Activated naive CD8-positive, alpha-beta T cell treated with anti-CD3 and anti-CD28 coated beads, Interleukin-2, amount 50 U/mL, for 16 hours (primary cell): ENCODE measurements at places on chromosomes 2 and 18.

GRCh38 chr2:95087379-95087778 is 34.2 kb downstream of the MRPS5 start:
- no peak for DNase-seq

DNA sequence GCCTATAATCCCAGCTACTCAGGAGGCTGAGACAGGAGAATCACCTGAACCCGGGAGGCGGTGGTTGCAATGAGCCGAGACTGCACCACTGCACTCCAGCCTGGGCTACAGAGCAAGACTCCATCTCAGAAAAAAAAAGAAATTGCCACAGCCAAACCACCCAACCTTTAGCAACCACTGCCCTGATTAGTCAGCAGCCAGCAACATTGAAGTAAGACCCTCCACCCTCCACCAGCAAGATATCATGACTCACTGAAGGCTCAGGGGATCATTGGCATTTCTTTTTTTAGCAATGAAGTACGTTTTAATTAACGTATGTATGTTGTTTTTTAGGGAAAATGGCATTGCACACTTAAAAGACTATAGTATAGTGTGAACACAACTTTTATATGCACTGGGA is 349.1 kb upstream of the ACVR2A start:
- no peak for DNase-seq

- no peak for DNase-seq
Observed at GRCh38 chr2:158486970-158487325, 30.2 kb downstream of the PKP4 start.

DNA sequence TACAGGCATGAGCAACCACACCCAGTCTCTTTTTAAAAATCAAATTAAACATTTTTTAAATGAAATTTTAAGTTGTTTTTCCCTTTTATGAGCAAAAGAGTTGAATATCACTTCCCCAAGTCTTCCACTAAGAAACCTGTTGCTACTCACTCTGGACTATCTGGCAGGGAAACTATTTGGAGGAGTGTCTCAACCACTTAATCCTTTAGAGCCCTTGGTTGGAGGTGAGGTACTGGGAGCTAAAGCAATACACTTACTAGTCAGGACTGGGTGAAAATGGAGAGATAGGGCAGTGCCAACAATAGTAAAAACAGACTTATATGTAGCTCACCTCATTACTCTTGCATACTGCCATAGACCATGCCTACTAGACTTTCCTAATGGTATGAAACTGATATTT is 135.5 kb downstream of the RND3 start:
- DNase-seq, result no peak

DNA sequence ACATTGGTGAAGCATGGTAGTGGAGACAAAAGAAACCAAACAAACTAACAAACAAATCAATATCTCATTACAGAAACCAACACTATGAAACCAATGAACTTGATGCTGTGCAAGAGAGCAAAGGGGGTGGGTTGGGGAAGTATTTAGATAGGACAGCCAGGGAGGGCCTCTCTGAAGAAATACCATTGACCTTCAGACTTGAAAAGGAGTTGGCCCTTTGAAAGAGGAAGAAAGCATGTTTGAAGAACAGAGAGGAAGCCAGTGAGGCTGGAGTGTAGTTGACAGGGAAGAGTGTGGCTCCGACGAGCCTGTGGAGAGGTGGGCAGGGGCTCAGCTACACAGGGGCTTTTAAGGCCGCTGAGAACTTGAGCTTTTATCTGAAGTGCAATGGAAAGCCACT is 151.0 kb upstream of the GATA6 start:
- no peak for DNase-seq

GRCh38 chr2:53445383-53446070 is 322.1 kb upstream of the CHAC2 start:
- DNase-seq, result no peak

DNA sequence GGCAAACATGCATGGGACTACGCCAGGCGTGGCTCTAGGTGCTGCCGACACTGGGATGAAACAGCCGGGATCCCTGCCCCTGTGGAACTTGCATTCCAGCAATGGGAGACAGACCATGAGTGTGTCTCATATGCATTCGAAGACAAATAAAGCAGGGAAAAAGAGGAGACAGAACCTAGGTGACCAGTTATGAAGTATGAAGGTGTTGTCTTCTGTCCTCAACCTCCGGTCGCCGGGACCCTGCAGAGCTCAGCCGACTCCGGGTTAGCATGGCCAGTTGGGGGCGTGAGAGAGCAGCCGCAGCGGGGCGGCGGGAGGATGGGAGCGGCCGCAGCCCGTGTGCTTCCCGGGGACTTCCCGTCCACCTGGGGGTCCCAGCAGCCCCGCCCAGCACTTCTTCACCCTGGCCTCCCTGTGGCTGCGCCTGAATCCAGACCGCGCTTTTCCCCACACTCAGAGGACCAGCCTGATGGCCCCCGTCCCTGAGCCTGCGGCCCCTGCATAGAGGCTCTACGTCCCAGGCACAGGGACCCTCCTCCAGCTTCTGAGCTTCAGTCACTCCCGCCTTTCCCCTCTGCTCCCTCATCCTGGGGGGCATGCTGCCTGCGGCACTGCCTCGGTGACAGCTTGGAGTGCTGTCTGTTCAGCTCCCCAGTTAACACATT is 11.4 kb downstream of the ID2 start:
- DNase-seq, result no peak

GRCh38 chr18:48896875-48897511 is 53.8 kb downstream of the SMAD7 start:
- no peak for DNase-seq

DNA sequence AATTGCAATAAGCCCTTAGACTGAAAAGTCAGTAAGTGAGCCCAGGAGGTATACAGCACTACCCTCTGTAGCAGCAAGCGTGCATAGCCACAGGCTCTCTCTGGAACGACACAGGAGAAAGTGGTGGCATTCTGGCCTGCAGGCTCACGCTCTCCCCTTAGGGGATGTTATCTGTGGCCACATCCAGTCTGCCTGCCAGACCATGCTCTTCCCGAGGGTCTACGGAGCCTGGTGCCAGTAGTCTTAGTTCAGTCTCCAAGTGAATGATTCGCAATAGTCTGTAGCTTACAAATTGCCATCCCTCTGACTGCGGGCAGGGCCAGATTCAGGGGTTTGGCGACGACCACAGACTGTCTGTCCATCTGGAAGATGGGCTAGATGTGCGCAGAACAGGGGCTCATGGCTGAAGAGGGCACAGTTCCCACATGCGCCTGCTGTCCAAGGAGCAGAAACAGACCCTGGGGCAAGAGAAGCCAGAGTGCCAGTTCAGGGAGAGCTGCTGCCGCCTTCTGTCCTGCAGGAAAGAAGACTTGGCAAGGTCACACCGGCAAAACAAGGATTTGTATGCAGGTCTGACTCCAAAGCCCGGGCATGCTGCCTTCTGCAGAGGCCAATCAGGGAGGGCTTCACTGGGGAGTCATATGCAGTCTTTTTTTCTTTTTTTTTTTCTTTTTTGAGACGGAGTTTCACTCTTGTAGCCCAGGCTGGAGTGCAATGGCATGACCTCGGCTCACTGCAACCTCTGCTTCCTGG is 3.5 kb upstream of the KLF11 start:
- no peak for DNase-seq

DNA sequence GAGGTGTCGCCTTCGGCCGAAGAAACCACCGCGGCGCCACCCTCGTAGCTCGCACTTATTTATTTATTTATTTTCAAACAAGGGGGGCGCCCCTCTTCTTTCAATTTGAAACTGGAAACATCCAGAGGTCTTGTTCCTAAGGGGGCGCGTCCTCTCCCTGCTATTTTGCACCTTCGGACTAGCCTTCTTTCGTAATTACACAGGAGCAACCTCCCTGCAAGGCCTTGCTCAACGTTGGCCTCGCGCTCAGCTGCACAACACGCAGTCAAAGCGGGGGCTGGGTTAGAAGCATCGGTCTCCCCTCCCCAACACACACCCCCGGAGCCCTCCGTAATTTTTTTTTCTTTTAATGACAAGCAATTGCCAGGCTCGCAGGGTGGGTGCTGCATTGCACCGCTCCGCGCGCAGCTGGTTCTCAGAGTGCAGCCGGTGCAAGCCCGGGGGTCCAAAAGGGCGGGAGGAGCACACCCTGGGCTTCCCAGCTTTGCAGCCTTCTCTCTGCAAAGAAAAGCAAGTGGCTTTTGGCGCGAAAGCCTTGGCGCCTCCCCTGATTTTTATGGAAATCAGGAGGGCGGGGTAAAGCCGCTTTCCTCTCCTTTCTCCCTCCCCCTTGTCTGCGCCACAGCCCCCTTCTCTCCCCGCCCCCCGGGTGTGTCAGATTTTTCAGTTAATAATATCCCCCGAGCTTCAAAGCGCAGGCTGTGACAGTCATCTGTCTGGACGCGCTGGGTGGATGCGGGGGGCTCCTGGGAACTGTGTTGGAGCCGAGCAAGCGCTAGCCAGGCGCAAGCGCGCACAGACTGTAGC is at the start of gene MYCN:
Gene MYCN, plus strand, starts transcription at position 697 of the 807 bp plus-strand sequence. CDS start 1,515 bp downstream, outside the sequence.
- DNase-seq, result peak; percentile 30

DNA sequence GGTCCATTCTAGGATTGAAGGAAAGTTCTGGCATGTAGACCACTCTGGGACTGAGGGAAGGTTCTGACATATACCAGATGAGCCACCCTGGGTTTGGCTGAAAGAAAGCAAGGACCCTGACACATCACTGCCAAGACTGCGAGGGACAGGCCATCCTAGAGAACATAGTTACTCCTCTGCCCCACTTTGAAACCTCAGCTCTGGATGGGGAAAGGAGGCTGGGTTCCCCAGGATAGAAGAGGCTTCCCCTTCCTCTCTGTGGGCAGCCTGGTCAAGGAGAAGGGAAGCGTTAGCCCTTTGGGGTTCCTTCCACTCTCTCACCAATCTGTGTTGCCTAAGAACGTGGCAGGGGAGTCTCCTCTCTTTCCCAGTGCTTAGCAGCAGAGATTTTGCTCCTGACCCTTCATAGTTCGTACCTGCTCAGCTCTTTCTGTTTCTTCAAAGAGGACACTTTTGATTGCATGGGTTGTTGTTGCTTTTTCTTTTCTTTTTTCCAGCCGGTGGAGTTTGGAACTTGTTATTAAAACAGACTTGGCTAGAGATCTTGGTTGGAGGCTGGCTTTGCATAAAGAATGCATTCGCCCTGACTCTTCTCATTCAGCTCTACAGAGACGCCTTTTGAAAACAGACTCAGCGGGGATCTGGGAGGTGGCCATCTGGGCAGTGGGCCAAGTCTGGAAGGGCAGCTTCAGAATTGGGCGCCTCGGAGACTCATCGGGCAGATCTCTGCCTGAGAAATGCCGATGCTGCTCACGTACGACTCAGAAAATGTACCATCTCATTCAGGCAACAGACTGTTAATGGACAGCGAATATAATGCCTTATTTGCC is 166.1 kb downstream of the CLIP4 start:
- DNase-seq, result no peak

- no peak for DNase-seq
Observed at GRCh38 chr2:234189786-234190300, 139.3 kb downstream of the SPP2 start.

DNA sequence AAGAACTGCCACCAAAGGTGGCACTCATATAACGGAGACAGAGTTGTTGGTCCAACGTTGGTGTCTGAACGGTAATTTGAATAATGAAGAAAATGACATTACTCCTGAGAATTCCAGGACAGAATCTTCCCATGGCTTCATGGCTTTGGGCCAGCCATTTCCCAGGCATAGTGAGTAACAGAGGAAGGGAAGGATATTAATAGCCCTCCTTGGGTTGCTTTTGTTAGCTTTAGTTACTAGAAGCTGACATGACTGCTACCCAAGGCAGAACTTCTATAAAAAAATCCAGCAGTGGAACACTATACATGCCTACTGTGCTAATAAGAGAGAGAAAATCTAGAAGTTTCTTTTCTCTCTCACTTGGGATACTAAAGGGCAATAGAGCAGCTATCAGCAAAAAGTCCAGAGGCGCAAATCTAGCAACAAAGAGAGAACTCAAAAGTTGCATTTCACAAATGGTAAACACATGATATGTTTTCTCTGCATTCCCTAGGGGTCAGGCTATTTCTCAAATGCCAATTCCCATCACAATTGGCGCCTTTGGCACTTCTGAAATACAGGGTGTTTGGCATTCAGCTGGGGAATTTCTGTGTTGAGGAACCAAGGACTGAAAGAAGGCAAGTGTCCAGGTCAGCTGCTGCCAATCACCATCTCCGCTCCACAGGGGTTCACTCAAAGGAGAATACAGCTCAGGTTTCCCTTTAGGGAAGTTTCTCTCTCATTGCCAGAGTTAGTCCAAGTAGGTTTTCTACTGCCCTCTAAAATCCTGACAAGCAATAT is 160.8 kb upstream of the KYNU start:
- DNase-seq, result no peak

DNA sequence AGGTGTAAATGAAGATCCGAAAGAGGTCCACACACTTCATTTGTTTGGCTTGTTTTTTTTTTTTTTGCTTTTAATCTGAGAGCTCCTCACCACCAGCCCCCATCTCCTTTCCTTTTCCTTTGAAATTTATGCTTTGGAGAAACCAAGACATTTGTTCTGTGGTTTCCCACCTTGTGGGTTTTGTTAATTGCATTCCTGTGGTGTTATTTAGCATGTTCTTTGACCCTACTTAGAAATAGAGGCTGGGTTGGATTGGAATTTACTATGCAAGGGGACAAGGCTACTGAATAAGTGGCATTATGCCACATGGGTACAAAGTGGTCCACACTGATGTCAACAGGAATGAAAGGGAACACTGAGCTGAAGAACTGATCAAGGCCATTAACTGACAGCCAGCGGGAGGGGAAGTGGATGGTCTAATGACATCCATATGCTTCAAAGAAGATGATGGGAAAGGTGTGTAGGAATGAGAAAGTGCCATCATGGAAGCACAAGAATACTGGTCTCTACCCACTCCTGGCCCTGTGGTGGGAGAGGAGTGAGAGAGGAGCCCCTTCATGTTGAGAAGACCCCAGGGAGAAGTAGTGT is 8.9 kb downstream of the CCL20 start:
- no peak for DNase-seq

- no peak for DNase-seq
Observed at GRCh38 chr2:216426938-216427337, 14.7 kb downstream of the SMARCAL1 start.

DNA sequence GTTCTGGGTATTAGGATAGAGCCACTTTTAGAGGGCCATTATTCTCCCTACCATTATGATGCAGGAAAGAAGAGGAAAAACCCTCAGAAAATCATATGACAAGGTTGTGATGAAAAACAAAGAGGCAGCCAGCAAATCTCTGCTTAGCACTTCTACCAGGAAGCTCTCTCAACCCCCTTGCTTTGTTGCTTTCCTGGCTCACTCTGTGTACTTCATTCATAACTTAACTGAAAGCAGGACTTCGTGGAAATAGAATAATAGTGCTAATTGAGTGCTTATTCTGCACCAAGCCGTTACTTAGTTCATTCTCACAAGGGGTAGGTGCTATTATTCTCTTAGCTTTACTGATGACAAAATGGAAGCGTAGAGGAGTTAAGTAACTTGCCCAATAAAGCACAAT is 354.1 kb downstream of the HRH4 start:
- no peak for DNase-seq

- no peak for DNase-seq
Observed at GRCh38 chr18:75533209-75533608, 105.7 kb upstream of the SMIM21 start.

DNA sequence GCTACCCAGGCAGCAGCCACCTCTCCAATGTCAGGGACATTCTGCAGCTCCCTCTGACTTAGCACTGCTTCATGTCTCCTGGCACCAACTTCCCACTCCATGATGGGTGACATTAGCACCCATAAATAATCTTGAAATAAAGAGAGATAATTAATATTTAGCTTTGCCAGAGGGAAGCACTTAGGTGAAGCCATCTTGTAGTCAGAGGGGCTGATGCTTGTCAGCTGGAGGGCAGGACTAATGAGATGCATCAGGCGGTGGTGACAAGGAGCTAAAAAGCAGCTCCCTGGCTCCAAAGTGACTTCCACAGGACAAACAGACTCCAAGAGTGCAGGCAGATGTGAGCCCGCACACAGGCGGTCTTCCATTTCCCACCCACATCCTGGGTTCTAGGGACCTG is 153.0 kb upstream of the ID2 start:
- no peak for DNase-seq
